ENCODE measurements at places on chromosomes 16 and 17. TPM values are rescaled to one million over a fixed set of nuclear protein-coding genes. Genes with fewer than 3 reads are reported as not detected.

The P2RX5 gene
- 21.8 TPM for total RNA-seq

GRCh38 chr17:8925141-8925540 is 40.4 kb downstream of the PIK3R5 start:
- no peak for DNase-seq

DNA sequence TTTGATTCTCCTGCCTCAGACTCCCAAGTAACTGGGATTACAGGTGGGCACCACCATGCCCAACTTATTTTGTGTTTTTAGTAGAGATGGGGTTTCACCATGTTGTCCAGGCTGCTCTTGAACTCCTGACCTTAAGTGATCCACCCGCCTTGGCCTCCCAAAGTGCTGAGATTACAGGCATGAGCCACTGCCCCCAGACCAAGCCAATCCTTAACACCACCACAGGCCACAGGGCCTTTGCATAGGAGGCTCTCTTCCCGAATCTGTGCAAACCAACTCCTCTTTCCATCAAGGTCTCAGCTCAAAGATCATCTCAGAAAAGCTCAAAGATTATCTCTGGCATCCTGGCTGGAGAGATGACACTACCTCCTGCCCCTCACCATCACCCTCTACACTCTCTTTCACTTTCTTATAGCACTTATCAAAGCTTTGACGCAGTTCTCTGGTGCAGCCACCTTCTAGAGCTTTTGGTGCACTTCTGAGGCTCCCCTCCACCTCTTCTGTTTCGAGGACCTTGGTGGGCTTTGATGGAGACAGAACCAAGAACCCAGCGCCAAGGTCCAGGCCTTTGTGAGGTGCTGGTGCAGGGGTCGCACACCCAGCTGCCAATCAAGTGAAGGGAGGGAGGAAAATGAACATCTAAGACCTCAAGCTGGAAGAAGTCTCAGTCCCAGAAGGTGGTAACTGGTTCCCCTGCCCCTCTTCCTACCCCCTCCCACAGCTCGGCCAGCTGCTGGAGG is 23.2 kb upstream of the PHB1 start:
- DNase-seq: no peak

DNA sequence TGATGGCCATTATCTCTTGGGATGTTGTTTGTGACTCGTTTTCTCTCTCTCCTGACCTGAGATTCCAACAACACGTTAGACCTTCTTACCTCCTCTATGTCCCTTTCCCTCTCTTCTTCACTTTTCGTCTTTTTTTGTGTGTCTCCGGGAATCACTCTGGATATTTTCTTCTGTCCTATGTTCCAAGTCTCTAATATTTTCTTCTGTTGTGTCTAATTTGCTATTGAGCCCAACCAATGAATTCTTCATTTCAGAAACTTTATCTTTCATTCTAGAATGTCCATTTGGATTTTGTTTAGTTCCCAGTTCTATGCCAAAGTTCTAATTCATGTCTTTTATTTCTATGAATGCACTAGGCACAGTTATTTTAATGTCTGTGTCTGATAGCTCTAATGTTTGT is 27.1 kb upstream of the PITPNM3 start:
- no peak for DNase-seq

DNA sequence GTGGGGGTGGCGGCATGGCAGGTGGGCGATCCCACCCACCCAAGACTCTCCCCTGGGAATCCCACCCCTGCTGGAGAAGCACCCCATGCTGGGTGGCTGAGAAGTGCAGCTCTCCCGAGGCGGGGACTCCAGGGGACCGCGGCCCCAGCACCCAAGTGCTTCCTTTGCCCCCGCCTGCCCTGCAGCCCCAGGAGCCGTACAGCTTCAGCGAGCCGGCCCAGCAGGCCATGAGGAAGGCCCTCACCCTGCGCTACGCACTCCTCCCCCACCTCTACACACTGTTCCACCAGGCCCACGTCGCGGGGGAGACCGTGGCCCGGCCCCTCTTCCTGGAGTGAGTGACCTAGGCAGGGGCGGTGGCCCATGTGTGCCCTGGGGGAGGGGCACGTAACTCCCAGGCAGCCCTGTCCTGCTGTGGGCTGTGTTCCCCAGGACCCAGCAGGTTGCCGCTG is 11.7 kb downstream of the GAA start:
- DNase-seq: no peak

GRCh38 chr17:81063106-81064093 is 28.4 kb downstream of the BAIAP2 start:
- no peak for DNase-seq

Data from T-helper 17 cell (primary cell).